NCI-H1930 (cell line): ENCODE measurements at places on chromosomes 3 and 15.

DNA sequence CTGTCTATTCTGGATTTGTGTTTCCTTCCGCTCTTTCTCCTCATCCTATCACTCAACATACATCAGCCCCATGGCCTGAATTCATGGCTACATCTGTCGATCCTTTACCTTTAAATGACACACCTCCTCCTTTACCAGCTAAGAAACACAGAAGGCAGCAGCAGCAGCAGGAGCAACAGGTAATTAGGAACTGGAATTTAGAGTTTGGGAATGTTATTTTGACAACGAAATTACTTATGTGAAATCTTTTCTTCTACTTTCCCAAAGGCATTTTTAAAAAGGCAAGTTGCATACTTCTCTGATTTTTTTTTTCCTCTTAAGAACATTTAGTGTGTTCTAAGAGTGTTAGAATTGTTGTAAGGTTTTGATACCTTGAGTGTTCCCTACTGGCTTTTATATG is 29.1 kb upstream of the ABHD10 start:
- DNase-seq = no peak

DNA sequence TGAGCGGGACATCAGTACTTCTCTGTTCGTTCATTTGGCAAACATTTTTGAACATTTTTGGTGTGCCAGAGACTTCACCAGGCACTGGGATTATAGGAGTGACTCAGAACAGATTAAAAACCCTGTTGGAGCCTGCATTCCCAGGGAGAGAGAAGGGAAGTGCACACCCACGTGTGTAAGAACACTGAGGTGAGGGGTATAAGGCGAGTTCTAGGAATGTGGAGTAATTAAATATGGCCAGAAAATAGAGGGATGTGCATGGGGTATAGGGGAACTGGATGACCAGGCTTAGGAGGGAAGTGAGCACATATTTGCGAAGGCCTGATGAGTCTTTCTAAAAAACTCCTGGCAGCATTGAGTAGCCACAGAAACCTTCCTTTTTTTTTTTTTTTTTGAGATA is 401.2 kb upstream of the C2CD4B start:
- no peak for DNase-seq

- DNase-seq = no peak
These were observed 104.8 kb upstream of the CHRNA7 start for GRCh38 chr15:31925541-31925940.

DNA sequence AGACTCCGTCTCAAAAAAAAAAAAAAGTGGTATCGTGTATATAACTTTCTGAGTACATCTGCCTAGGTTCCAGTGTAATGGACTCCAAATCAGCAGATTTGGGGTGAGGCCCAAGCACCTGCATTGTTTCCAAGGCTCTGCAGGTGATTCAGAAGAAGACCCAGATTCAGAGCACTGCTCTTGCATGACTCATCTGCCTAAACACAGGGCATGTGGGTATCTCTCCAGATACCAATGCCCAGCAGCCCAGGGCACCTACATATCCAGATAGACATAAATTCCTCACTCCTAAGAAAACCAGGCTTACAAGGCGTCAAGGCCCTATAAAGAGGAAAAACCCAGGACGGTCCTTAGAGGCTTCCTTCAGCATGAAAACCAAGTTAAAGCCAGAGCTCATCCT is 24.3 kb downstream of the NDUFAF1 start:
- DNase-seq = no peak

GRCh38 chr15:66046326-66046725 is 177.0 kb downstream of the RAB11A start:
- DNase-seq = no peak

DNA sequence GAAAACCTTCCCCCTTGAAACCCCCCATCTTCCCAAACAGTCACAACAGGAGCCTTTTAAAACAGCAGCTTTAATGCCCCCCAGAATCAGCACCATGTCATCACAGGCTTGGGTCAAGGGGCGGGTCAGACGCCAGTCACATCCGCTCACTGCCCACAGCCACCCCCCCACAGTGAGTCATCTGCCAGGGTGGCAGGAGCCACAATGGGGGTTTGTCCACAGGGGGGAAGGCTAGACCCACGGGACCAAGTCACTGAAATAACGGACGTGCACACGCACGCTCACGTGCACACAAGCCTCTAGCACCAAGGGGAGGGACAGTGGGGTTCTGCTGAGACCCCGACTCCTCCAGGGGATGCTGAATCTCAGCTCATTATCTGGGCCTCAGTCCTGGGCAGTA is 441 bp upstream of the UCN2 start:
- no peak for DNase-seq

DNA sequence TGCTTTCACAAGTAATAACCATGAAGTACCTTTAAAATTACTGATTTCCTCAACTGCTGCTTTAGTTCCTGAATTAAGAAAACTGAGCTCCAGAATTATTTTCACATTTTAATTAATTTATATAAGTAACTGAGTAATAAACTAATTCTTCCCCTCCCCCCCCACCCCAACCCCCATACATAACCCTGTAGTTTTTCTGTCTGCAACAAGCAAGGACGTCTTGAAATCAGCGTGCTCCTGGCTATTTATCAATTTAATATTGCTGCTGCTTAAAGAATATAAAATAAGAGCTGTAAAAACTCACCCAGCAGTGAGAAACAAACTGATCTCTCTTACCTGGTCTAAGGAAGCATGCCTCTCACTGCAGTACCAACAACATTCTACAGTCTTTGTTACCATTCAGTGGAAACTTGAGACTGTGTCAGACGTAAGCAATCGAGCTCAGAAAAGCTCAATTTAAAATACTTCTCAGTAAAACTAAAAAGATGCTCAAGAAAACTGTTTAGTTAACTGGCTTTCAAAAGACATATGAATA is 121.0 kb downstream of the TFDP2 start:
- no peak for DNase-seq

- DNase-seq = no peak
These were observed 543 bp downstream of the ARPIN start for GRCh38 chr15:89912145-89912673.

DNA sequence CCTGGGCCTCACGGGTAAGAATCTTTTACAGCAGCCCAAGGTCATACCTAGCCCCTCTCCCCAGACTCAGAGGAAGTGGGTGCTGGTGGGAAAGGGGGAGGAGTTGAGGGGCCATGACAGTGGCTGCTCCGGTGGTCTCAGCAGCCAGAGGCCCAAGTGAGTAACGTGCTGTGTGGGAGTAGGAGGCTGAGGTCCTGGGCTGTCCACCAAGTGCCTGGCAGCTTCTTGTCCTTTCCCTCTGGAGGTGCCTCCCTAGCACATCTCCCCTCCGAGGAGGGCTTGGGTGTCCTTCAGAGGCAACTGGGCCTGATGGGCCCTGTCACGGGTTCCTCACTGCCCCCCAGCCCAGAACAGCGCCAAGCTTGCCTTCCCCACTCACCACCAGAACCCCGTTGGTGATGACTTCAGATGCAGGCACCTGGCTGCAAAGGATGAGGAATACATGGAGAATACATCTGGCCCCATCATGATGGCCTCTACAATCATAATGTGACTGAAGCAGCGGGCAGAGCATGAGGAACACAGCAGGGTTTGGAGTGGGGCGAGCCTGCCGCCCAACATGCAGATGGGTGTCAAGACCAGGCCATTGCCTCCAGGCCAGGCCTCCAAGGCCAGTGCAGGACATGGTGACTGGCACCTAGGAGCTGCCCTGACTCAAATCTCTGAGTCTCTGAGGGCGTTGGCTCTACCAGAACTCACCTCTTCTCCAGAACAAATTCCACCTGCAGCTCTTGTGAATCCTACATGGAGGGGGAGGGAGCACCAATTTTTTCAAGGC is 3.3 kb downstream of the PLA2G4F start:
- no peak for DNase-seq

- DNase-seq = no peak
These were observed 4.5 kb upstream of the NANOGP8 start for GRCh38 chr15:35089551-35089950.

DNA sequence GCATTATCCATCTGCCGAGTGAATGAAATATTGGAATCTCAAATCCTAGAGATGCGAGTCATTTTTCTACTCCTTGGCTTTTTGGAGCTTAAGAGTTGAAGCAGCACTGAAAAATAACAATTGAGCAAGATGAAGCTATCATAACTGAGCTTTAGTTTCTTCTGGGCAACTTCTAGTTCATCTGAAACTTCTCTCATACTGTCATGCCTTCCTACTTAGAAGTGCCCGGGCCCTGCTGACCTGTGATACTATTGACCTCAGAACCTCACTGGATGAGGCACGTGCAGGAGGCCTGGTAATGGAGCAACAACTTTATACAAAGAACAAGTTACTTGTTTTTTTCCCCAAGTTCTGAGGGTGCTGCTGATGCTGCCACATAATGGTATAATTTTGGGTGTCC is 48.5 kb upstream of the P3H2 start:
- no peak for DNase-seq
